Stimulated activated CD4-positive, alpha-beta T cell treated with anti-CD3 and anti-CD28 coated beads, Interleukin-1b, Interleukin-23, amount 100 ng/mL, for 1 hour (primary cell): ENCODE measurements at places on chromosomes 16 and 17.

DNA sequence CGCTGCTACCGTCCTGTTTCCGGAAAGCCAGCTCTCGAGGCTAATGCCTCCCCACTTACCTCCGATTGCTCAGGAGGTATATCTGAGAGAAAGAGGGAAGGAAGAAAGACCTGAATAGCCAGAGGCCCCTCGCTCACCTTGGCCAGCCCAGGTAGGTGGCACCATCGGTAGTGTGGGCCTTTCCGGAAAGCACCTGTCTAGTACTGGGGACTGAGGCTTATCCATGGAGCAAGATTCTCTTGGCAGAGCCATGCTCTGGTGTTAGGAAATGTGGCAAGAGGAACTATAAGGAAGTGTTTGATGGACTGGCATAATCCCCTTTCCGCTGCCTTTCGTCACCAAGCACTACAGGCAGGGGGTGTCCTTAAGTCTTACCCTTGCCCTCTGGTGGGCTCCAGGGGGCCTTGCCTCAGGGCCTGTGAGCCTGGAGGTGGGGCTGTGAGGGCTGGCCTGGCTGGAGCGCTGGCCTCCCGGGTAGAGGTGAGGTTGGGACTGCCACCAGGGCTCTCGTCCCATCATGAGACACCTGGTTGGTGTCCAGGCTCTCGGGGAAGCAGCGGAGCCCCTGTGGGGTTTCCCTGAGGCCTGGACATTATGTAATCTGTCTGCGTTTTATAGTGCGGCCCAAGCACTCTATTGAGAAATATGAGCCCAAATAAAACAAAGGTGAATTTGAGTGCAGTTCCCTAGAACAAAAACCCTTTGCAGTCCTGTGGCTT lies 2.9 kb downstream of the CMIP start:
- no peak for DNase-seq

DNA sequence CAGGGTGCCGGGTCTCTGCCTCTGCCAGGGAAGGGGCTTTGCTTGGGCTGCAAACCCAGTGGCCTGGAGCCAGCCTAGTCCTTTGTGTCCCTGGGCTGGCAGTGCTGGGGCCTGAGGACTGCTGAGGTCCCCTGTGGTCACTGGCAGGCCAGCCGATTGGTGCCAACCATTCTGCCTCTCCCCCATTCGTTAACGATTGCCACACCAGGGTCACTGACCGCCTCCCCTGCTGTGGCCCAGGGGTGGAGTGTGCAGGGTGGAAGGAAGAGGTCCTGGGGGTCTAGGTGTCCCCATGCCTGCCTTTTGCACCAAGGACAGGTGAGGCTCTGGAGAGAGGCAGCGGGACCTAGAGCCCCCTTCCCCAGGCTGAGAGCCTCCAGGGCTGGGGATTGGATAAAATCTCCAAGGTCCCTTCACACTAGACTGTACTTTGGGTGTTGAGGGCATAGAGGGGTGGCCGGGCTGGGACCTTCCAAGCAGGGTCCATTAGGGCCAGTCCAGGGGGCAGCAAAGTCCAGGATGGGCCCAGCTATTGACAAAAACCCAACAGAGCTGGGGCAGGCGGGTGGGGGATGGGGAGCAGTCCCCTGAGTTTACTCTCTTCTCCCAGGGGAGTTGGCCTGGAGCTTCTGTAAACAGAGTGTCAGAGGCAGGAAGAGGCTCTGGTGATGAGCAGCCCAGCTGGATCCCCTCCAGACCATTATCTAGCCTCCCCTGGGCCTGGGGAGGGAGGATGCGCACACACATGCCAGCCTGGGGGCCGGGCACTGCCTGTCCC lies 1.1 kb downstream of the VASN start:
- no peak for DNase-seq

- DNase-seq, result no peak
These were observed 27.7 kb downstream of the WWOX start for GRCh38 chr16:78127130-78127529.

DNA sequence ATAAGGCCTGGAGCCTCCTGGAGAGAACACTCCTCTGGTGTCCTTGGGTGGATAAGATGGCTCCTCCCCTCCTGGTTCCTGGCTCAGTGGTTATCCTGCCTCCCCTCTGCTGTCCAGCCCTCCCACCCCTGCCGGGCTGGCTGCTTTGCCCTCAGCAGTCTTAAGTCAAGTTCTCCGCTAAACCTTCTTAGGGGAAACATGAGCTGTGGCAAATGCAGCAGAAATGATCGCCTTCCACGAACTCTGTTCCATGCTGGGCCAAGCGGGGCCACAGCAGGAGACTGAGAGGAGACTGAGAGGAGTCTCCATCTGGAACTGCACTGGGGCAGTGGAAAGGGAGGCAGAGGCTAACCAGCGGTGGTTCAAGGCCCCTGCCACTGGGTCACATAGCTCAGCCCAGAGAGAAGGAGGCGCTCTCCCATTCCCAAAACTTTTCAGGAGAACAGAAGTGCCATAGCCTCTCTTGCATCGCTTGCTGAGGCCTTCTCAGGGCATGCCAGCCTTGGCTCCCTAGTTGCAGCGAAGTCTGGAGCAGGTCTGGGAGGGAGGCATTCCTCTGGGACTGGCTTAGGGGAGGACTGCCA lies 26.9 kb downstream of the TNS4 start:
- no peak for DNase-seq

GRCh38 chr17:57565176-57565575 lies 179.9 kb downstream of the CCDC182 start:
- DNase-seq, result no peak

DNA sequence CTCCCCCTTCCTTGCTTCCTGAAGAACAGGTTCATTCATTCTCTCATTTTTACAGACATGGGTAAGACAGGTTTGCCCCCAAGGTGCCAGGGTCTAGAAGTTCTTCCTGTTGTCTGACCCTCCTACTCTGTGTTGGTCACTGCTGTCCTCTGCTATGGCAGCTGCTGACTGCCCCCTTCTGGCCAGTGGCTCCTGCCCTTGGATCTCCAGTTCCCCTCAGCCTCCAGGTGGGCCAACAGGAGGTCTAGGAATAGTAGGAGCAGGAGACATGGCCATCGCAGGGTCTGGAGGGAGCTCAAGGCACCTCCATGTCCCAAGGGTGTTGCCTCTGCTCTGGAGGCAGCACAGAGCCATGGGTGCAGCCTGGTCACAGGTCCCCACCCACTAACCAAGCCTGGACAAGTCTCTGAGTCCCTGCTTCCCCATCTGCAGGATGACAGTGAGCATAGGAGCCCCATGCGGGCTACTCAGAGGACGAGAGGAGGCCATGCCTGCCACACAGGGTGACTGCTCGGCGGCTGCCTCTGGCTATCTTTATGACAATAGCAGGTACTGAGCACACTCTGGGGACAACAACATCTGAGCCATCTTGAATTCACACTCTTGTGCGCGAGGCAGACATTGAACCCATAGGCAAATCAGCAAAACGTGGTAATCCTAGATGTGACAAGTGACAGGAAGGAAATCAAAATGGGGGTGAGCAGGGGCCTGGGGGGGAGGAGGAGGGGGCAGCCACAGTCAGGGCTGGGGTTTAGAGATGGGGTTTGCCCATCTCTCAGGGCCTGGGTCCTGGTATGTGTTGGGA lies 27.0 kb upstream of the NXPH3 start:
- DNase-seq, result no peak

DNA sequence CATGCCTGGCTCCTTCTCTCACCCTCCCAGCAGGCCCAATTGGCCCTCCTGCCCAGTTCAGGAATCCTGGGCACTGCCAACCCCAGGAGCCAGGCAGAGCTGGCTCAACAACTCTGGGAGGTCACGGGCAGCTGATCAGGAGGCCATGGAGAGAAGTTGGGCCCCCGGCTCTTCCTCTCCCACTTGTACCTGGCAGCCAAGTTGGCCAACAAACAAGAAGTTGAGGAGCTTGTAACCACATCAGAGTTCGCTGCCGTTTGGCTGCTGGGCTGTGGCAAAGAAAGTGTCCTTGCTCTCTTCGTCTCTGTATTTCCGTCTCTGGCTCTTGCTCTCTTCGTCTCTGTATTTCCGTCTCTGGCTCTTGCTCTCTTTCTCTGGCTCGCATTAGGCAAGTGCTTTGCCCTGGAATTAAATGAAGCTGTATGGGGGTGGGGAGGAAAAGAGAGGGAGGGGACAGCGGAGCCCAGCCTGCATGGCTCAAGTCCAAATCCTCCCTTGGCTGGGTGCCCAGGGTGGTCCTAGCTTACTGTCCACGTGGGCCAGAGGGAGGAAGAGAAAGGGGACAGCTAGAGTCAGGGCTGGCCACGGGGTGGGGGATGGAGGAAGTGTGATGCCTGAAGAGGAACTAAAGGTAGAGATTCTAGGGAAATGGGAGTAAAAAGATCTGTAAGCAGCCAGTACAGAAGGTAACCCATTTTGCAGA lies 7.8 kb upstream of the TMEM132E start:
- DNase-seq, result no peak

GRCh38 chr17:65593855-65594845 lies 32.7 kb upstream of the AXIN2 start:
- DNase-seq, result no peak

DNA sequence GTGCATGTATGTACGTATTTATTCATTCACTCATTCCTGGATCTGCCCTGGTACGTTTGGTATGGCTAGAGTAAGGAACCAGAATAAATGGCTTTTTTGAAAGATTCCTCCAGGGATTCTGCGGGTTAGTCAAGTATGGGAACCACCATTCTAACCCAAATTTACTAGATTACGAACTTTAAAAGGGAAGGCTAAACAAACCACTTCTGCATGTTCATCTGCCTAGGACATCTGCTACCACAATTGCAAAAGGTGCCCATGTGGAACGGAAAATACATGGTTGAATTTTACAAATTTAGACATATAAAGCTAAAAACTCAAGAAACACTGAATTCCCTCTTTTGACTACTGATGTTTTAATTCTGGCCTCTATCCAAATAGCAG lies 22.1 kb downstream of the CYTH1 start:
- no peak for DNase-seq

GRCh38 chr16:77675464-77676324 lies 46.6 kb upstream of the NUDT7 start:
- DNase-seq, result peak; percentile 33
